Muscle of back (tissue), 13 donors: ENCODE measurements at places on chromosomes 3 and 15.

DNA sequence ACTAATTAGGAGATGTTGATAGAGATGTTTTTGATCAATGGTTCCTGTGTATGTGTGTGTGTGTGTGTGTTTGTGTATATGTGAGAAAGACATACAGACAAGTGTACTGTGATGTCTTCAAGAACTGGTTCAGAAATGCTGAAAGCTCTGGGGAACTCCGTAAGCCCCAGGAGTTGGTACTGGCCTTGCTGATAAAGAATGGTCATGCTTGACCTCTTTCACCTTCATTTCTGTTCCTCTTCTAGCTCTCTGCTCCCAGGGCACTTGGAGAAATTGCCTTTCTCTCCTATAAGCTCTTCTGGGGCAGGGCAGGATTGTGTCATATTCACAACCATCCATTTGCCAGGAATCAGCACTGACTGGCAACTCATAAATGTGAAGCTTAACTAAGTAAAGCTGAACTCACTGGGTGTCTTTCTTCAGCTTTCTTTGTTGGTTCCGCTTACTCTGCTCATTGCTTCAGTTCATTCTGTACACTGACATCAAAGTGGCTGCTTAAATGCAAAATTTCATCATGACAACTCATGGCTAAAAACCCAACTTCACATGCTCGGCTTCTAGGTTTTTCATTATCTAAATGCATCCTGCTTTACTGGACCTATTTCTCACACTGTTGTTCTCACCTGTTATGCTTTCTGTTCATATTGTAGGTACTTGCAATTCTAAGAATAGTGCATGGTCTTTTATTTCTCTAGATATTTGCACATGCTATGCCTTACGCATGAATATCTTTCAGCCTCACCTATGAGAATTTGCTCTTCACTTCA lies 162.1 kb upstream of the LYSMD4 start:
- DNase-seq = no peak

GRCh38 chr3:33915796-33916546 lies 117.5 kb downstream of the PDCD6IP start:
- peak; percentile 12 for DNase-seq

GRCh38 chr15:28904003-28904402 lies 18.2 kb downstream of the APBA2 start:
- DNase-seq = no peak

- DNase-seq = no peak
These were observed 19.7 kb downstream of the GPR171 start for GRCh38 chr3:151183265-151183671.

DNA sequence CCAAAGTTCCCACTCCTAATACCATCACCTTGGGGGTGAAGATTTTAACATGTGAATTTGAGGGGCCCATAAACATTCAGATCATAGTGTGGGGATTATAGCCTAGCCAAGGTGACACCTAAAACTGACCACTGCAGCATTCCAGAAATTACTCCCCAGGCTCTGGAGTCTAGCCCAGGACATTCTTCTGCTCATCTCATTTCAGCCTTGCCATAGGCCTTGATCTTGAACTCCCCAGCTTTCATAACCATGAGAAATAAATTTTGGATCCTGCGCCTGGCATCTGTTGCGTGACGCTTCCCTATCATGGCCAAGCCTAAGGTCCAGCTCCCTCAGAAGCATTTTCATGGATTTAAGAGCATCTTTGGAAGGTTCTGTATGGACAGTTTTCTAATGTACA lies 502.9 kb upstream of the THBS1 start:
- no peak for DNase-seq

- DNase-seq = no peak
These were observed 38.2 kb upstream of the FAM3D start for GRCh38 chr3:58704745-58705144.

GRCh38 chr3:188390343-188390718 lies 236.4 kb downstream of the LPP start:
- peak; percentile 8 for DNase-seq

GRCh38 chr3:143337387-143337786 lies 217.8 kb downstream of the CHST2 start:
- no peak for DNase-seq

DNA sequence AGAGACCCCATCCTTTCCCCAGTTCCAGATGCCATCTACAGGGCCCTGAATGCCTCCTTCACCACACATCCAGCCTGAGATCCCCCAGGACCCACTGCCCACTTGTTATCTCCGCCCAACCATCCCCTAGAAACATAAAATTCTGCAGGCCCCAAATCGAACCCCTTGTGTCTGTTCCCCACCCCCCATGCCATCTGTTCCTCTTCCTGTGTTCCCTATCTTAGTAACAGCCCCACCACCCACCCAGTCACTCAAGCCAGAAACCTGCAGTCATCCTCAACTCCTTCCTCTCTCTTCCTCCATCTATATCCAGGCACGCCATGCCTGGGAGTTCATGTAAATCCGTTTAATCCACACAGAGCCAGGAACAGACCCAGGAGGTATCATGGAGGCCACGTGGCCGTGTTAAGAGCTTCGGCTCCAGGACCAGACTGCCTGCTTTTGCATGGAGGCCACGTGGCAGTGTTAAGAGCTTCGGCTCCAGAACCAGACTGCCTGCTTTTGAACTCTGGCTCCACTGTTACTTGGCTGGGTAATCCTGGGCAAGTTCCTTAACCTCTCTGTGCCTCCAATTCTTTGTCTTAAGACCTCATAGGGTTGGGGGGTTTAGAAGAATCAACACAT lies 4.8 kb downstream of the CSRNP1 start:
- peak; percentile 52 for DNase-seq

GRCh38 chr15:57493351-57493750 lies 98.4 kb upstream of the MYZAP start:
- DNase-seq = no peak

- peak; percentile 73 for DNase-seq
These were observed 188.7 kb upstream of the LINGO1 start for GRCh38 chr15:77821188-77821958.

DNA sequence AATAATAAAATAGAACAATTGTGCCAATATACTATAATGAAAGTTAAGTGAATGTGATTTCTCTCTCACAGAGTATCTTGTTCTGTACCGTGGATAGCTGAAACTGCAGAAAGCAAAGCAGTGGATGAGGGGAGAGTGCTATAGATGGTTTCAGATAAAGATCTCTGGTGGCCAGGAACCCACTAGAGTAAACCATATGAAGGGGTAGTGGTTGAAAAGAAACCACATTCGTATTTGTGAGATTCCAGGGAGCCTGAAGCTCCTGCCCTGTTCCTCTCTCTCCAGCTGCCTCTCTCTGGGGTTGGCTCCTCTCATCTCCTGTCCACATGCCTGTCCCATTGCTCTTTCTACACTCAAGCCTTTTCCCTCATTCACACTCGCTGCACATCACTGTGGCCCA lies 8.9 kb downstream of the ABHD17C start:
- DNase-seq = no peak

DNA sequence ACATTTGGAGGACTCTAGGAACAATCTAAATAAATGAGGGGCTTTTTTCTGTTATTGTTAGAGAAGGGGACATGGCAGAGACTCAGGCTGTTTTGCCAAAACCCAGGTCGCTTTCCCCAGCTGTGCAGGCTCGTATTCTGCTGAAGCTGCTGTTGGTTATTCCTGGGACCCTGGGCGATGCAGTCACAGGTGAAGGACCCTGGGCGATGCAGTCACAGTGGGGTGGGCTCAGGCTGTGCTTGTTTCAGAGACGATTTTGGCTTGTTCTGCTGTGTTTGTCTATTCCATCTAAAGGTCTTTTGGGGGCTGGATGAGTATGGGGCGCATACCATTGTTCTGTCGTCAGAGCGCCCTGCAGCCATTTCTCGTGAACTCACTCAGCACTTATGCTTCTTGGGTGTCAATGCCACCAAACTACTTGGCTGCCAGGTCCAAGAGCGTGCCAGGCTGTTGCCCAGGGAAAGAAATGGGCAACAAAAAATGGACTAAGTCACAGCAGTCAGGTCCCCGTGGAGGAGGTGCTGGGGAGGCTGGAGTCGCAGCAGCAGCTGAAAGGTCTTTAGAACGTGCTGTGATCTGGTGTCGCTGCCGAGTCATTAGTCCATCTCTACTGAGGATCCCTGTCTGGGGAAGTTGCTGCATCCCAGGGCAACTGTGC lies 151.4 kb downstream of the CHDH start:
- DNase-seq = no peak

DNA sequence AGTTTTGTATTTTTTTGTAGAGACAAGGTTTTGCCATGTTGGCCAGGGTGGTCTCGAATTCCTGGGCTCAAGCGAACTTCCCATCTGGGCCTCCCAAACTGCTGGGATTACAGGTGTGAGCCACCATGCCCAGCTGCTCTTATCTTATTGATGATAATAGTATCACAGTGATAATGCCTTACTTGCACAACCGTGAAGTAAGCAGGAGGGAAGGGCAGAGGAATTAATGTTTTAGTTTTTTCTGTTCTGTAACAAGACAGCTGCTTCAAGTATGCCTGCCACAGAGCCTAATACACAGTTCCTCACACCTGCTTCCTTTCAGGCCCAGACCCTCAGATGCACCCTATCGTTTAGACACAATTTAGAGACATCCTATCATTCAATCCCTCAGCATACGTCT lies 26.1 kb upstream of the MUC13 start:
- DNase-seq = no peak
